Activated T-cell treated with anti-CD3 and anti-CD28 coated beads, Interleukin-2, amount 50 U/mL, for 24 hours (primary cell): ENCODE measurements at places on chromosomes 12 and 14.

- no peak for DNase-seq
These were observed 86.7 kb downstream of the LRP6 start for GRCh38 chr12:12180136-12180535.

GRCh38 chr12:123731596-123731995 lies 19.4 kb downstream of the ATP6V0A2 start:
- no peak for DNase-seq

DNA sequence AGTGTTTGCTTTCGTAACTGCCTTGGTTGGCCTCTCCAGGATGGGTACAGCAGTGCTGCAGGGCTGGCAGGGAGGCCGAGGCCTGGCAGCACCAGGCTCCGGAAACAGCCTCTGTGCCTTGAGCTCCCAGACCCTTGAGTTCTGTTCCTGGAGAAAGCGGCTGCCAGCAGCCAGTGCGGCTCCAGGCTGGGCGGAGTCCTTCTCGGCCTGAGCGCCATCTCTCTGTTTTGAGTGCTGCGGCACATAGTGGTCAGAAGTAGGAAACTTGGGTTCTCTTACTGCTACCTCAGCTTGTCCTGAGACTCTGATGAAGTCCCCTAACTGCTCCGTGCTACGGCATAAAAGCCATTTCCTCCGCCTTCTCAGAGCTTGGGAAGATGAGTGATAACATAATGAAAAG lies 65.9 kb downstream of the KCNA1 start:
- DNase-seq: no peak

GRCh38 chr12:20077618-20078017 lies 290.7 kb upstream of the PDE3A start:
- DNase-seq: no peak

DNA sequence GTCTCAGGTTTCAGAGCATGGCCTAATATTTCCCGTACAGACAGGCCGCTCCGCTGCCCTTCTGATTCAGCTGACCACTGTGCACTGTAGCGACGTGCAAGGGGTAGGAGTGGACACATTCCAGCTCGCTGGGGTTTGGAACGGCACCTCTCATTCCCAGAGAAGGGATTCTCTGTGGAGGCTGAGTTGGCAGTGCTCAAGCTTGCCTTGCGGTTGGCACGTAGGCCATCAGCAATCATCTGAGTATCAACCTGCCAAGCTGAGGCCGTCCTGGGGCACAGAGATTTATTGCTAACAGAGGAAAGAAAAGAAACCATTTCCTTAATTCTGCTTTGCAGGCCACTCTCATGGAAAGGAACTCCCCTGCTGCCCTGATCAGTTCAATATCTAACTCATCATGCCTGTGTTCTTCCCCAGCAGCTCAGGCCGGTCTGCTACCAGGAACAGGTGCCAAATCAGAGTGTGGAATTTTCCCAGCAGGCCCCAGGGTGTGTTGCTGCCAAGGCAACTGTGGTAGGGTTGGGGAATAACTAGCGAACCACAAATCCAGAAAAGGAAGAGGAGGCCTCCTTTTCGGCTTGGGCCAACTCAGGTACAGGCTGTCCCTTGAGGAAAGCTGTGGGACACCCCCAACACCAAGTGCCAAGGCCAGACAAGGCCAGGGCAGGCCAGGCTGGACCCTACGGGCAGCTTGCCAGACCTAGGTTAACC lies 92.5 kb downstream of the SSPN start:
- no peak for DNase-seq

GRCh38 chr12:94147991-94148738 lies at the start of gene PLXNC1:
TSS of gene PLXNC1 (plus strand) at chr12:94148577. CDS start at chr12:94148972, 395 bp downstream.
- peak; percentile 81 for DNase-seq

- DNase-seq: no peak
These were observed 363.2 kb upstream of the DDHD1 start for GRCh38 chr14:53516261-53516774.

DNA sequence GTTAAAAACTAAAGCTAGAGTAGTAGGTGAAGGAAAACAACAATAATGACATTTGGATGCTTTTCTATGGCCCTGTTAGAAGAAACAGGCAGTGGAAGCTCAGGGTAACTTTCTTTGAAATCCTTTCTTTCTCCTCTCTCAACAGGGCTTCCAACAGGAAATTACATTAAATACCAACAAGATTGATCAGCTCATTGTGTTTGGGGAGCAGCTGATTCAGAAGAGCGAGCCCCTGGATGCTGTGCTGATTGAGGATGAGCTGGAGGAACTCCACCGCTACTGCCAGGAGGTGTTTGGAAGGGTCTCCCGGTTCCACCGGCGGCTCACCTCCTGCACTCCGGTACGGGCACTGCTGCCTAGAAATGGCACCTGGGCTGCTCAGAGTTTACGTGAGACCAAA lies 81.5 kb downstream of the ESR2 start:
- no peak for DNase-seq

DNA sequence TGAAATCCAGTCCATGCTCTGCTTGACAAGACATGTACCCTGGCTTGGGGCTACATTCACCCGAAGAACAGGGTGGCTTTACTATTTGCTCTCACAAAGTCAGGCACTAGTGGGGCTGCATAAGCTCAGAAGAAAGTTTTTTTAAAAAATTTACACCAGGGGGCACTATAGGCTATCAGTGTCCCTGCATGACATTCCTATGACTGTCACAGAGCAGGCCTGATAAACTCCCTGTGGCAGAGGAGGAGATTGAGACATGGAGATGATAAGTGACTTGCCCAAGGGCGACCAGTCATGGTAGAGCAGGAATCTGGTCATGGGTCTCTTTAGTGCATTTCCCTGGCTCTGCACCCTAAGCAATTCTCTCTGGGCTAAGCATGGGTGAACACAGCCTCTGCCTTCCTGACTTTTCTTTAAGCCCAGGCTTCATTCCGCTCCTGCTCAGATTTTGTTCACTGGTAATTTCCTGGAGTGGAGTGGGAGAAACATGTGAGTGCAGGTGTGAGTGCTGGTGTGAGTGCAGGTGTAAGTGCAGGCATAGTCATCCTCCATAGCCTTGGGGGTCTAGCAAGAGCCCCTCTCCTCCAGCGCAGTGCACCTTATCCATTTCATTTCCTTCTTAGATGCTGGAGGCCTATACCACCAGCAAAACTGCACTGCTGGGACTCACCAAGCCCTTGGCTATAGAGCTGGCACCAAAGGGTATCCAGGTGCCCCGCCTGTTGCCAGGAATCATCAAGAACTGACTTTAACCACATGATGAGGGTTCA lies 91.6 kb downstream of the DHRS2 start:
- no peak for DNase-seq

- no peak for DNase-seq
These were observed 185.1 kb upstream of the CDKN3 start for GRCh38 chr14:54211551-54212308.

- DNase-seq: no peak
These were observed 209.6 kb downstream of the CRADD start for GRCh38 chr12:93886533-93887511.

- no peak for DNase-seq
These were observed 41.5 kb downstream of the PITPNM2 start for GRCh38 chr12:123109319-123109772.

GRCh38 chr14:93037351-93037750 lies 78.4 kb downstream of the ITPK1 start:
- DNase-seq: no peak

DNA sequence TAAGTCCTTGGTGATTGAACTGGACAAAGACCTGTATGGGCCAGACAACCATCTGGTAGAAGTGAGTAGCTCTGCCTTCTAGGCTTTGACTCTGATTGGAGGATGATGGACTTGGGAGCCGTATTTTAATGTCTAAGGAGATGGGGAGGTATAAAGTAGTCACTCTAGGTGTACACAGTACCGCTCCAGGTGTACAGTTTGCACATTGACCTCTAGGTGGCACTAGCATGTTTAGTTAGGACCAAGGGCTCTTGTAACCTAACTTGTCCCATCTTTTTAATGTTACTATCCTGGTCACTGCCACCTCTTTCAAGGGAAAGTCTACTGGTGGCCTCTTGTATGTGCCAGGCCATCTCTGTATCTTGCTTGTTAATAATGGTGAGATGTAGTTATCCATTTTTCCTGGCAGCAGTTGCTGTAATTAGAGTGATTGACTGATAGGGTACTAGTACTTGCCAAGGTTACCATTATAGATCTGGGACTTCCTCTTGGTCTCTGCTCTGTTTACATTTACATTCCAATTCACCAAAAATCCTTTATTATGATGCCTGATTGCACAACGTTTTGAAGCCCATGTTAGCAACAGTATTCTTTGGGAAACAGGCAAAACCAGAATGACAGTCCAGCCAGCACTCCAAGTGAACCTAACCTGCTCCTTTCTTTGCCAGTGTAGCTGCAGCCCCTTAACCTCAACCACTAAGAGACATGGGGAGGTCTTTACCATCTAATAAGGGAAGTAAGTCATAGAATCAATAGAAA lies 3.6 kb downstream of the SMARCD1 start:
- DNase-seq: no peak

DNA sequence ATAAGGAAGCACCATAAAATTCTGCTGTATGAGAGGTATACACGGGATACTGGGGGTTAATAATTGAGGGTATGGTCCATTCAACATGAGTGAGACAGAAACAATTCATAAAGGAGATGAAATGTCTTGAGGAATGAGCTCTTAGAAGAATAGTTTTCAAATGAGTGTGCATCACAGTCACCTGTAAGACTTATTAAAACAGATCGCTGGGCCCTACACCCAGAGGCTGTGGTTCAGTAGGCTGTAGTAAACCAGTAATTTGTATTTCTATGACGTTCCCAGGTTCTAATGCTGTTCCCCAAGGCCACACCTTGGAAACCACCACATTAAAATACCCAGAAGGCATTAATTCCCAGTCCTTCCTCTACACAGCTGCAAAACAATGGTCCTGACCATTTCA lies 49.6 kb downstream of the CAND1 start:
- no peak for DNase-seq

DNA sequence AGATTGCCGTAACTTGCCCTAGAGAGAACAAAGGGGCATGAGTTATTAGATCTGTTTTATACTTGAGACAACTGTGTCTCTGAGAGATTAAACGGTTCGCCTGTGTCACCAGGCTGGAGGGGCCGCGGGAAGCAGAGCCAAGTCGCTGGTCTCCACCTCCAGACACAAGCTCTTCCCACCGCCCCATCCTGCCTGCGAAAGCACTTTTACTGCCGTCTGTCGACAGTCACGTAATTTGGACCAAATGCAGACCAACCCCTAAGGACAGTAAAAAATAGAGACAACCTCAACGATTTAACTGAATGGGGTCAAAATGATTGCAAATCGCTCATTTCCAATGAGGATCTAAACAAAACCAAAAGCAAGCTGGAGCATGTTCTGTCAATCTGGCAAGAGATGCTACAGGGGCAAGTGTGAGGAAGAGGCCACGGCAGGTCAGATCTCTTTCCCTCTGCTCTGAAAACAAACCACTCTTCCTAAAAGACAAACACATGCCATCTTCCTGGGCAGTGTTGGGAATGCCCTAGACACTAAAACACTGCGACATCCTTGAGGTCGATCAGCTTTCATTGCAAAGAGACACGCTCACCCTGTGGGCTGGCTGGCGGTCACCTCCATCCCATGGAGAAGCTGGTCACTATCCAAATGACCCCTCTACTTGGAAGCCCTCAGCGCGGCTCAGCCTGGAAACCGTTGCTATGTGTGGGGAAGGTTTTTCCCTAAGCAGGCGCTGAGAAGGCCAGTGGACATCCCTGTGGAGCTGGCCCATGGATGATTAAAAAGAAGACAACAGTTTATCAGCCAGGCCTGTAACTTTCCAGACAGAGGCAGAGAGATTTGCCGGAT lies 17.1 kb downstream of the GSC start:
- DNase-seq: no peak

GRCh38 chr14:104076743-104077142 lies 8.8 kb upstream of the ASPG start:
- DNase-seq: no peak

- DNase-seq: no peak
These were observed 59.6 kb downstream of the GNS start for GRCh38 chr12:64699504-64700115.

DNA sequence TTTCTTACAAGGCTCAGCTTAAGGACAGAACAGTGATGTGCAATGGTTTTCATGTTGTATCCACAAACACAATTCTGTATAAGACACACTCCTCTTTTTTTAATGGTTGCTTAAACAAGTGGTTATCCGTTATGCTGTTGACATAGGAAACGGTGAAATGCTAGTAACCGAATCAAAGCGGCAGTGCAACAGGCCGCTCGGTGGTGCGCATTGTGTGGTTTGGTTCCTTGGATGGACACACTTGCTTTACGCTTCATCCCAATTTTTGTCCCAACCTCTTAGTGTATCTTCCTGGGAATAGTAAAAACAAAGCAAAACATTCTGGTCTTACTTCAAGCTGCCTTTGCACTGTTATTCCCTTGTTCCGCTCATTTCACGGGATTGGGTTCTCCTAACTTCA lies 650 bp upstream of the PTGER2 start:
- DNase-seq: no peak

- DNase-seq: no peak
These were observed 78.6 kb upstream of the SCN8A start for GRCh38 chr12:51512438-51512837.

- no peak for DNase-seq
These were observed 1293.7 kb upstream of the FLRT2 start for GRCh38 chr14:84236290-84236689.

DNA sequence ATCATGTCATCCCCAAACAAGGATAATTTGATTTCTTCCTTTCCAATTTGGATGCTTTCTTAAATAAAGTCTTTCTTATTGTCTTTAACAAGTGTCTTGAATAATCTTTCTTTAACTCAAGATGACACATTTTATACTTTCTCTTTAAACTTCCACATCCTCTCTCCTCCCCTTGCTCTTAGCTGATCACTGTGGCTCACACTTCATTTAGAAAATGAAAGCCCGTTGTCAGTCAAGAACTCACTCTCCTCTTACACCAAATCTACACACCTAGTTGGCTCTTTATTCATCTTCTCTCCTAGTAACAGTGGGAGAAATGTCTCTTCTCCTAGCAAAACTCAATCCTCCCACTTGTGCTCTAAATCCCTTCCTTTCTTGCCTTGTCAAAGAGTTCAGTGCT lies 10.4 kb upstream of the RMST start:
- no peak for DNase-seq

GRCh38 chr14:55963295-55963694 lies 154.9 kb upstream of the PELI2 start:
- no peak for DNase-seq

DNA sequence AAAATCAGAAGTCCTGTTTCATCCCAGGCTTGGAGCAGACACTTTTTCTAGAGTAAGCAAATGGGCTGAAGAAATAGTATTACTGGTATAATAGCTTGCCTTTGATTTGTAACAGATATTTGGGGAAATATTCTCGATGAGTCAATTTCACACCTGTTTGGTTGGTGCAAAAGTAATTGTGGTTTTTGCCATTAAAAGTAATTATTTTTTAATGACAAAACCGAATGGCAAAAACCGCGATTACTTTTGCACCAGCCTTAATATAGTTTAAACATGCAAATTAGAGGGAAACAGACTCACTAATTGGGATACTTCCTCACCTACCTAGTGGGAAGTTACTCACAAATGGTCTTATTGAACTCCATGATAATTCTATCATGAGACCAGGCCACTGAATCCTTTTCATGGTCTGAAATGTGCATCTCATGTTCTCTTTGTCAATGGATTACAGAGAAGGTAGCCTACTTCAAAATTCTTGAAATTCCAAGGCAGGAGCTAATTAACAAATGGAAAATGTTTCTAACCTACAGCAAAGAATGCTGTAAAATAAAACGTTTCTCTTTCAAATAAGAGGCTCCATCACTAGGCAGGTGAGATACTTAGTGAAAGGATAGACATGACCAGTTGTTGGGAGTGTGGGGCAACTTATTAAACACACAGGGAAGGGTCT lies 391.3 kb downstream of the EMP1 start:
- no peak for DNase-seq
